Activated CD4-positive, alpha-beta T cell treated with anti-CD3 and anti-CD28 coated beads for 24 hours (primary cell): ENCODE measurements at places on chromosomes 7 and 10.

- no peak for DNase-seq
These were observed 90.9 kb upstream of the PIP4K2A start for GRCh38 chr10:22805304-22805703.

DNA sequence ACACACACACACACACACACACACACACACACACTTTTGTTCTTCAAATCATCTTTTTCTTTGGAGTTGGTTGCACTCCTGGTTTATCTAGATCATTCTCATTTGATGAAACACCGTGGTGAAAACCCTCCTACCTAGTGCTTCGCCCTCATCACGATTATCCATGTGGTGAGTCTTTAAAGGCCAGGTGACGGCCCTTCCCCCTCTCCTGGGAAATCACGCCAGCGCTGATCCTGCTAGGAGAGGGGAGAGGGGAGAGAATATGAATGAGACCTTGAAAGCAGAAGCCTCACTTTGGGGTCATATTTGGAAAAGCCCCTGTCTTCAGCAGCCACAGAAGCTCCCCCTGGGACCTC is 103.9 kb upstream of the LRRC4 start:
- DNase-seq, result no peak

DNA sequence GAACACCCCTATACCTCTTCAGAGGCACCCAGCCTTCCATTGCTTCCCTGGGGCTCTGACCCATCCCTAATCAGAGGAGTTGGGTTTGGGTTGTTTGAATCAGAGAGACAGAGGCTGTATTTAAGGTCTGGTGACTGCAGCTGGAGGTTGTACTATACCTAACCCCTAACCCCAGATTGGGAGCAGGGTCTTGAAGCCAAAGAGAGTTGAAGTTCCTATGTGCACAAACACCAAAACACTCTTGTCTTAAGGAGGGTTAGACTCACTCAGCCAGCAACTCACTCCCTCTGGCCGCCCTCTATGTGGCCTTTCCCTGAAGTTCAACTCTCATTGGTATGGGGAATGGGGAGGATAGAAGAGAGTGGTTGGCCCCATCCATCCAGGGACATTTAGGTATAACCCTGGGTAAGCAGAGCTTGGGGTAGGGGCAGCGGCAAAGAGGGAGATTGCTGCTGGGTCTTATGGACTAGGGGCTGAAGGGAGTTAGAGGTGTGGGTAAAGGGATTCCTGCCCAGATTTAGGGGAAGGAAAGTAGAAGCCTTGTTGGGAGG is 80.0 kb downstream of the PAX2 start:
- DNase-seq, result no peak

DNA sequence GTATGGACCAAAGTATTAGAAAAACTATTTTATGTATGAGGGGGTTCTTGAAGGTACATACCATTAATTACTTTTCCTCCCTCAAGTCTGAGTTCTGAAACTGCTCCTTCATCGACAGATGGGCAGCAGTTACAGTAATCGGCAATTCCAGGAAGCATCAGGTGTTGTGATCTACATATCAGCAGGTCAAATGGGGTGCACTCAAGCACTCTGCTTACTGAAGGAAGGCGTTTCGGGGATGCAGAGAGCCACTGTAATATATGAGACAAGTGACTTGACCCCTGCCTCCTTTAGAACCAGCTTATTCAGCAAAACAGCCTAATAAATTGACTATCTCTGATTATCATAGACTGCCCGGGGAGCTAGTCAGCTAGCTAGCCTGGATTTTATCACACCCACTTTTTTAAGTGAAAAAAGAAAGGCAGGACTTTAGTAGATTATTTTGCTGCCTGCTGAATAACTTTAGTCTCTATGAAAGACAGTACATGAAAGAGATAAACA is 4.2 kb downstream of the SMNDC1 start:
- no peak for DNase-seq

- DNase-seq, result no peak
These were observed 300.9 kb downstream of the BICC1 start for GRCh38 chr10:58813573-58813972.

DNA sequence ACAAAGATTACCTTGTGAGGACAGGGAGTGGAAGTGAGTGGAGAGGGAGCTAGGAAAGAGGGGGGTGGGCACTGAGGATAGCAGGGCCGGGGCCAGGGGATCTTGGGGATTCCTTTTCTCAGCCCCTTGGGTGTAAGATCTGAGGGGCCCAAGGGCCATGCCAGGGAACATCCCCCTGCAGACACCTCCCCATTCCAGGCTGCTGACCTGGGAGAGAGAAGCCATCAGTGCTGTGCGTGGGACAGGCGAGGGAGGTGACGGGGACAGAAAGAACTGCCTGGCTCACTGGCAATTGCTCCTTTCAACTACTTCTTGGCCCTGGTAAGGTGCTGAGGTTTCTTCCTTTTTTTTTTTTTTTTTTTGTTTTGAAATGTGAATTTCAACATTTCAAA is 12.0 kb upstream of the BTBD16 start:
- no peak for DNase-seq

GRCh38 chr10:91153508-91153907 is 67.0 kb upstream of the PCGF5 start:
- DNase-seq, result no peak

- no peak for DNase-seq
These were observed 18.4 kb upstream of the MACROH2A2 start for GRCh38 chr10:70034232-70034631.

DNA sequence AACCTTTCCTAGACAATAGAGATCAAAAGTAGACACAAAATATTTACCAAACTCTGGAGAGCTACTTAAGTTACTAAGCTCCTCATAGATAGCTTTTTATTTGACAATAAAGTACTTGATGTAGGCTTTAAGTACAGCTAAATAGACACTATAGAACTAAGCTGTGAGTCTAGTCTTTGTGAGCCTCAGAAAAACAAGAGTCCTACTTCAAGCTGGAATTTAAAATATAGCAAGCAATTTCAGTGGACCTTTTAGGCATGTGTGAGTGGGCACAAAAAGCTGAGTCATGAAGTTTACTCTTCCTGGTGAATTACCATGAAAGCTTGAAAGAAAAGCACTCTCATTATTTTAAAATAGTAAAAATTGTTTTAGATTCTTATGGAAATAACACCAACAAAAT is 76.1 kb downstream of the ADD3 start:
- DNase-seq, result no peak

DNA sequence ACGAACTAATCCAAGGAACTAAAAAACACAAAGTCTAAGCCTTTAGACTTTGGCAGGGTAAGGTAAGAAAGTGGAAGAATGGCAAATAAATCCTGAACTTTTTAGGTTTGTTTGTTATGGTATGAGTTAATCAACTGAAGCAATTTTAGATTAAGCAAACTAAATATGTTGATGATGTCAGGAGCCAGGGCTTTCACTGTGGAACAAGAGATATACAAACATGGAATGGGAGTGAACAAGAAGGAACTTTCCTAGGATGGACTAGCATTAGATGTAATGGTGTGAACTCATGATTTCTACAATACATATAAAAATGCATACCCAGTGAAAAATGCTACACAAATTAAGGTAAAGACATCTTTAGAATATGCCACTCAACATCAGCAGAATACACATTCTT is 35.8 kb downstream of the NT5C2 start:
- no peak for DNase-seq

- DNase-seq, result no peak
These were observed 134.2 kb downstream of the SND1 start for GRCh38 chr7:127786184-127786583.

GRCh38 chr10:132577350-132578003 is 39.9 kb downstream of the INPP5A start:
- no peak for DNase-seq

DNA sequence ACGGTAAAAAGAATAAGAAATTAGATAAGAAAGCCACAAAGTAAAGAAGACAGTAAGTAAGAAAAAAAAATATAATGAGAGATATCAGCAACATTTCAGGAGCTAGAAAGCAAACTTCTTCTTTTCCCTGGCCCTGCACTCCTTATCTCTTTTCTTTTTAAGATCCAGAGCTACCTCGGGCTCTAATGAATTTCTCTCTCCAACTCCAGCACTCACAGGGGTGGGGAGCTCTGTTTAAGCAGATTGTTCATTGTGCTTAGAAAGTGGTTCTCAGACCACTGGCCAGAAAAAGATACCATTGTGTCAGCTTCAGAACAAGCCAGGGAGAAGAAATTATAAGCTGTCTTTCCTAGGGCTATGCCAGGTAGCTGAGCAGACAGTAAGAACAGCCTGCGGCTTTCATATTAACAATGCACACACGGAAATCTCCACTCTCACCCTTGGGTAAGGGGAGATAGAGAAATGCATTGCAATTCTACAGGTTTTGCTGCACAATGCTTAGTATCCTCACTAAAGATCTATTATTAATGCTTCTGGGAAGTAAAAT is 19.3 kb downstream of the OR2F1 start:
- no peak for DNase-seq

DNA sequence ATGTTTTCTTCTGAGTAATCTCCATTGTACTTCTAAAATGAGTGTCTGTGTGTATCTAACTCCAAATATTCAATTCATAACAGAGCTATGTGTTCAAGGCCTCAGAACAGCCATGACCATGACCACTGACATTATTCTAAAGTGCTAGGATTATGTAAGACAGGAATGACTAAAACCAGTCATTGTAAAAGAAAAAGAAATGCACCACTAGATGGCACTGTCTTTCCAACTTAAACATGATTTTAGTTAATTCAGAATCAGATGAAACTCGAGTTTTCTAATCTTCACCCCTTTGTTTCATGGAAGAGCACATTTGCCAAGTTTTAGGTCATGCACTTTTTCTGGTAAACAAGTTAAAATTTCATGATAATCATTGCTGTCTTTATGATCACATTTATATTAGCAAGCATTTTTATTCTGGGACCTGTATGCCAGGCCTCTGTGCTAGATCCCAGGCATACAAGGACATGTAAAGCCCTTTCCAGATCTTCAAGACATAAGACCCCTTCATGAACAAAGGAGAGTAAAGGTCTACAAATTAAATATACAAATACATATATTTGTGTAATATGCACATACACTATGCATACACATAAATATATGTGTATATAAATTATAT is 26.1 kb upstream of the RSU1 start:
- DNase-seq, result no peak

- DNase-seq, result no peak
These were observed 350.0 kb downstream of the FGFR2 start for GRCh38 chr10:121248266-121248665.

DNA sequence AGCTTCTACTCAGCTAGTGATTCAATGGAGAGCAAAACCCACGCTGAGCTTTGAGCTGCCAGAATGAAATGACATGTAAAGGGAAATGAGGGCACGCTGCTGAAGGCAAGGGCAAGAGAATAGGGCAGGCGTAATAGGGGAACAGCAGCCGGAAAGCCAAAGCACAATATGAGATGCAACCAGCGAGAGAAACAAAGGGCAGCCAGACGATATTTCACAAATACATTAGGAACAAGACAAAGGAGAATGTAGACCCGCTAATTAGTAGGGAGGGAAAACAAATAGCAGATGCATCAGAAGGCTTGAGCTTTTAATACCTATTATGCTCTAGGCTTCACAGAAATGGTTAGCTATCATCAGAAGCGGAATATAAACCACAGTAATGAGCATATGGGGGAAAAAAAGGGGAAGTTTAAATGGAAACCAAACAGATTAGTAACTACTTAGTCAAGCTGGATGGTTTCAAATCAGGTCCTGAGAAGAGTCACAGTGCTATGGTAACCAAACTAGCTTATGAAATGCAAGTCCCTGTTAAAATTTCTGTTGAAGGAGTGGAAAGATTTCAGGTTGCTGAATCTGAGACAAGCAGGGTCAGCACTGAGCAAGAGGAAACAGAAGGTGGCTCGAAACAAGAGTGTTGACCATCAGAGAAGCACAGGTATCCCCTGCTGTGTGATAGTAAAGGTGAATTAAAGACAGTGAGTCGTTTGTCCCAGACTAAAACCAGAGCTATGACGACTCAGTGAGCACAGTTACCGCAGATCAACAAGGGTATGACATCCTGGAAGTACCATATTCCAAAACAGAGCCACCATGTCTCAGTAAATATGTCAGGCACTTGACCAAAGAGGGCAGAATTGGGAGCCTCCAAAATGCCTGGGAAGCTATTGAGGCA is 496.9 kb upstream of the CELF2 start:
- DNase-seq, result no peak

DNA sequence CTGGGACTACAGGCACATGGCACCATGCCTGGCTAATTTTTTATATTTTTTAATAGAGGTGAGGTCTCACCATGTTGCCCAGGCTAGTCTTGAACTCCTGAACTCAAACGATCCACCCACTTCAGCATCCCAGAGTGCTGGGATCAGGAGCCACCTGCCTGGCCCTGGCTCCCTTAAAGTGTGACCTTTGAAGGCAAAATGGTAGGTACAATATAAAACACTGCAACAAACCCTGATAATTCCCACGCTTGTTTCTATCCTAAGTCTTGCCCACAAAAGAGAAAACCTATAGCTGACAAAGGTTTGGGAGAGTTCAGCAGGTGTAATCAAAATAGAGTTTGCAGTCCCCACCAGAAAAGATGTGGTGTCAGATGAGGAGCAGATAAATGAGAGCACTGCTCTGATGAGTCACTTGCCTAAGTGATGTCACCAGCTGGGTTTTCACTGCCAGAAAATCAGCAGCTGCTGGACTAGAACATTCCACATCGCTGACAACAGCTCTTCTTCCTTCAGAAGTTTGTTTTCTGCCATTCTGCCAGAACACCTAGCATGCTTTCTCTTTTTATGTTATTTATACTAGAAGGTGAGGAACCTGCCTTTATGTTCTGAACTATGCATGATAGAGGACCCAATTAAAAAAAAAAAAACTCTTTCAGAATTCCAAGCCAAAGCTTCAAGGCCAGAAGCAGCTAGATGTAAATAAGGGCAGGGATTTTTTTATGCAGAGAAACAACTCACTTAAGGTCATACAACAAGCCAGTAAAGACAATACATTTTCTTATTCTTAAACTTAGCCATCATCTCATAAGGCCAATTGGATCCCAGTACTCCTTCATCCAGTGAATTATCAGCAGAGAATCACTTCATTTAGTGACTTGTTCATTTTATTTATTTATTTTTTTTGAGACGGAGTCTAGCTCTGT is 18.0 kb downstream of the PURB start:
- DNase-seq, result no peak

- no peak for DNase-seq
These were observed 987.6 kb upstream of the AUTS2 start for GRCh38 chr7:68610701-68611100.

- no peak for DNase-seq
These were observed 52.3 kb downstream of the RBM33 start for GRCh38 chr7:155696747-155697146.
